ENCODE measurements at places on chromosomes 3 and 15.

DNA sequence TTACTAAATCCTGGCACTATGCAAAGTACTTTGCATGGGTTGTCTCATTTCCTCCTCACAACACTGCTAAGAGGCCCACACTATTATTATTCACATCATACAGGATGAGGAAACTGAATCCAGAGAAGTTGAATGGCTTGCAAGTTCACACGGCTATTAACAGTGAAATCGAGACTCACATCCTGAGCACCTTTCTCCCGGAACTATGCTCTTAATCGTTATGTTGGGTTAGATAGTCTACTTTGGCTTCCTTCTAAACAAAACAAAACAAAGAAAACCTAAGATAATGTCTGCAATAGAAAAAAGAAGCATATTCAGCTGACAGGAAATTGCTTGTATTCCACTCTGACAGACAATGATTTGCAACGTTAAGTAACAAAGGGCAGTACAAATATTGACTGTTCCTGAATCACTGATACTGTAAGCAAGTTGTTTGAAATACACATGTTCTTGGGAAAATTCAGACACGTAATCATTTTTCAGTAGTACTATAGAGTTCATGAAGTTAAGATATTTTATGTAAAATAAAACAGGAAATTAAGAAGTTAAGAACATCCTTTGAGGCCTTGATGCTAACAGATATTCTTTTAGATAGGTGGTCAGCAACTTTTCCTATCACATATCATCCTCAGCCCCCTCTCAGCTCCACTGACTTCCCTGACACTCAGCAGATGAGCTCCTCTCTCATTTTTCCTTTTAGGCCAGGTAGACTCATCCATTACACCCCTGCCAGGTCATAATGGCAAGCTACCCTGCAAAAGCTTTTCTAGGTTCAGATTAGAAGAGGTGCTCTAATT is 40.7 kb downstream of the C2CD4B start:
- DNase-seq, result no peak

- no peak for DNase-seq
Measured at GRCh38 chr3:162390891-162391290, 894.3 kb downstream of the OTOL1 start.

GRCh38 chr3:53486961-53487654 is 7.3 kb upstream of the CACNA1D start:
- no peak for DNase-seq

DNA sequence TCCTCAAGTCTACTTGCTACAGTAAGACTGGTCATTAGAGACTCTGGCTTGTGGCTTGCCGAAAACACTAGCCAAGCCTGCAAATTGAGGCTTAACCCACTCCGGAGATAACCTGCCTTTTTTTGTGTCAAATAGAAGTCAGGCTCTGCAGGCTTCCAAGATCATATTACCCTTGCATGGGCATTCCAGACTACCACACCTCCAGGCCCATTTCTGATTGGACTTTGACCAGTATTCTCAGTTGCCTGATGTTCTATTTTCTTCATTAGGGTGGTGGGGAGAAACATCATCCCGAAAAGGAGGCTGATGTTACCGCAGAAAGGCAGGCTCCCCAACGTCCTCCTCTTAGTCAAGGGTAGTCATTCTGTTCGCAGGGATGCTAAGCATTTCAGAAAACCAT is 68.1 kb upstream of the FOXP1 start:
- DNase-seq, result no peak

DNA sequence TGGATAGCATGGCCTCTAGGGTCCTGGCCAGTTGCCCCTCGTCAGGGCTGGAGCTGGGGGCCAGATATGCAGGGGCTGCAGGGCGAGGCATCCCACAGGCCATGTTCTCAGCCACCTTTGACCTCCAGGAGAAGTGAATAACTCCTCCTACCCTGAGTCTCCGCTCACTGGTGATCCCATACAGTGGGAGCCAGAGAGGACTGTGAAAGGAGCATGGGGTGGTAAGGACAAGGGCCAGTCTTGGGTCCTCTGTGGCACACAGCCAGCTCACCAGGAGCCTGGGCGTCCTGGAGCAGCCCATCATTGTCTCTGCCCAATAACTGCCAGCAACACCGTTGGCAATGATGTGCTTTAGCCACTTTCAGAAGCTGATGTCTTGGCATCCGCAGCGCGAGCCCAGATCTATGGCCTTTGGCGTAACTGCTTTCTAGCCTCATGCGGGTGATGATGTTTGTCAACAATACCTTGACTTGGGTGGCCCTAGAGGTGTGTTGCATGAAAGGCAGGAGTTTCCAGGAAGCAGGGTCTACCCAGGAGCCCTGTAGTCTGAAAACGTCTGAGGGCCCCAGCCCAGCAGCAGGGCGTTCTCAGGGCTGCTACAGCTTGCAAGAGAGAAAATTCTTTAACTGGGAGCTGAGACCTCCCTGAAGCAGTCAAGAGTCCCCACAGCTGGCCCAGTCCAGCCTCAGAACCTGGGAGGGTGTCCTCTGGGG is 61.1 kb upstream of the IQSEC1 start:
- DNase-seq, result no peak

GRCh38 chr3:128714887-128715491 is 11.0 kb upstream of the RAB7A start:
- DNase-seq, result no peak

DNA sequence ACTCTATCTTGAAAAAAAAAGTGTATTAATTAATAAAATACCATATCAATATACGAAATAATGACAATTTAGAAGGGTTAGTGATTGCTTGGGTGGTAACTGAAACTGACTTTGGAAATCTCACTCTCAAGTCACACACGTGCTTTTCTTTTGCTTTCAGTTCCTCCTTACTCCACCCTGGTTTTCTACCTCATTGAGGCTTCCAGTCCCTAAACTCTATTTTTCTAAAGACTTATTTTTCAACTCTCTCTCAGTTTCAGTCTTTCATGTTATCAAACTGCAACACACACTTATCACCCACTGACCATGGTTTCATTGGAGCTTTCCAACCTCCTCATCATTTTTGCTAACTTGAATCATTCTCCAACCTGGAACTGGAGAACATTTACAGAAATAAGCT is 23.5 kb downstream of the IL12A start:
- no peak for DNase-seq

- DNase-seq, result no peak
Measured at GRCh38 chr15:90979582-90979981, 14.8 kb downstream of the PRC1 start.

GRCh38 chr3:23162934-23163333 is 40.2 kb upstream of the UBE2E2 start:
- no peak for DNase-seq

GRCh38 chr3:127628788-127629466 is at the start of gene PODXL2:
PODXL2 (plus strand) TSS chr3:127629185; CDS start chr3:127629220, 35 bp downstream.
- no peak for DNase-seq

DNA sequence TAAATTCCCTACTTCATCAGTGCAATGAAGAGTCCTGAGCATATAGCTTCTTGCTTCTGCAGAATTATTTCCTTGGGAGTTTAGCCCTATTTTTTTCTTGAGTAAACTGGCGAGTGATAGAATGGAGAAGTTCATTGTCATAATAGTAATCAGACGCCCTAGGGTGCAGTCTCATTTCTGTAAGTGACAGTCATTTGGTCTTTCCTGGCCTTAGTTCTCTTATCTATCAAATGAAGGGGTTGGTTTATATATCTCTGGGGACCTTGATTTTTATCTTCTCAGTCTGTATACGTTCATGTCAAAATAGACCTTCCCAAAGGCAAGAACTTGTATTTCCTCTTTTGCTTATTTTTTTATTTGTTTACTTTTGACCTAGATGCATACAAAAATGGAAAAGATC is 9.9 kb upstream of the ALPK3 start:
- no peak for DNase-seq

- DNase-seq, result no peak
Measured at GRCh38 chr3:35779611-35780010, 140.3 kb downstream of the ARPP21 start.

DNA sequence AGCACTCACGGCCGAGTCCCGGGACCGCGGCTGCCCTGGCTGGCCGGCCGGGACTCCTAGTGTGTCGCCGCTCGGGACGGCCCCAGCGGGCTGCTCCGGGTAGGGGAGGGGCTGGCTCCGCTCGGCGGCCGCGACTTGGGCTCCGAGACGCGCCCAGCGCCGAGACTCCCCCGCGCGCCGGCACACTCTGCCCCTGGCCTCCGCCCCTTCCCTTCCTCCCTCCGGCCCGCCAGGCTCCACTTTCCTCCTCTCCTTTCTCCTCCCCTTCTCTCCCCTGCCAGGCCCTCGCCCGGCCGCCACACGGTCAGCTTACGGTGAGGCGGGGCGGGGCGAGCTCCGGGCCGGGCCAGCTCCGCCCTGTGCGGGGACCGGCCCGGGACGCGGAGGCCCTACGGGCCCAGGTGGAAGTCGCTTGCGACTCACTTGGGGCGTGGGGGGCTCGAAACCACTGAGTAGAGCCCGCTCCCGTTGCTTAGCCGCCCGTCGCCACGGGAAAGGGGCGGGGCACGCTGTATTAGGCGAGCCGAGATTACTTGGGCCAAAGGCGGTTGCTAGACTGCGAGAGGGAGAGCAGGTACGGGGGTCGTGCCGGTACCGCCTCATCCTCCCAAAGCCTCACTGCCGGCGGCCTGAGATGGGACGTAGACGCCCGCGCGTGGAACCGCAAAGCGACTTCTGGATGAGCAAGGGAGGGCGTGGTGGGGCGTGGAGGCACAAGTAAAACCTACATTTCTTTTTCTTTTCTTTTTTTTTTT is at the start of gene ITGB5:
TSS of gene ITGB5 (minus strand) at position 189 of the 755 bp plus-strand sequence. CDS start 365 bp downstream, outside the sequence.
- DNase-seq, result peak; percentile 81

GRCh38 chr3:152314677-152315353 is 46.1 kb downstream of the MBNL1 start:
- no peak for DNase-seq

DNA sequence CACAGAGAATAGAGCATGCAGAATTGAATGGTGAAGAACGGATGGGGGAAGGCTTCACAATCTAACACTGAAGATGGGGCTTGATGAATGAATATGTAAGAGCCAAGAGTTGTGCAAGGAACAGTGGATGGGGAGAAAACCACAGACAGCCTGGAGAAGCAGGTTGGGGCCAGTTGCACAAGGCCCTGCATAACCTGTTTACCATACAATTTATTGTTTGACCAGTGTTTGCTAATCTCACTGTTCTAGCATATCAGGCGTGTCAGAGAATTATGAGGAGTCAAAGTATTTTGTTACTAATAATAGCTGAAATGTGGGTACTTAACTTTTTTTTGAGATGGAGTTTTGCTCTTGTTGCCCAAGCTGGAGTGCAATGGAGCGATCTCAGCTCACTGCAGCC is 36.4 kb downstream of the LINS1 start:
- no peak for DNase-seq

DNA sequence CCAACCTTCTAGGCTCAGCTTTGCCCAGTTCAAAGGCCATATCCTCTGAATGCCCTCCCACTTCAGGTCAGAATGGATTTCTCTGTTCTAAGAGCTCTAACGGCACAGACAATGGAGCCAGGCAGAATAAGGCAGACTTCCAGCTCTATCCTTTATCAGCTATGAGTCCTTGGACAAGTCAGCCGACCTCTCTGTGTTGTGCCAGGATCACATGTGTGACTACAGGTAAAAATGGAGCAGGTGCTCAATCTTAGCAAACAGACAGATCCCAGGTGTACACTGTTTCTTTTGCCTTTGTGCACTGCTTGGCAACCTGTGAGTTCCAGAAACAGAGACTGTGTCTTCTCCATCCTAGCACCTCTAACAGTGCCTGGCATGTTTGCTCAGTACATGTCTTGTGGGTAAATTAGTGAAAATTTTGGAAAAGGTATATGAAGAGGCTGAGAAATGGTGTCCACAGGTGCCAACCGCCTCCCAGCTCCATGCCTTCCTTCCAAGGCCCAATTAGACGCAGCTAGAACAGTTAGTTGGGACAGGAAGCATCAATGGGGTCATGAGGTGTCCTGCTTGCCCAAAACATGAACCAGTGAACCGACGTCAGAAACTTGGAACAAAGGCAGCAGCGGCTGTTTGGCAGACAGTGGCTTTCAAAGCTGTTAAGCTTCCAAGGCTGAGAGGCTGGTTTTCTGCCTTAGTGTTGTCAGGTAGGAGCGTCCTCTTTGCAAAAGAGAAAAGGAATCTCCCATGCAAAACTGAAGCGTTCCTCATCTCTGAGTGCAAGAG is 28.7 kb downstream of the TLE3 start:
- DNase-seq, result no peak

DNA sequence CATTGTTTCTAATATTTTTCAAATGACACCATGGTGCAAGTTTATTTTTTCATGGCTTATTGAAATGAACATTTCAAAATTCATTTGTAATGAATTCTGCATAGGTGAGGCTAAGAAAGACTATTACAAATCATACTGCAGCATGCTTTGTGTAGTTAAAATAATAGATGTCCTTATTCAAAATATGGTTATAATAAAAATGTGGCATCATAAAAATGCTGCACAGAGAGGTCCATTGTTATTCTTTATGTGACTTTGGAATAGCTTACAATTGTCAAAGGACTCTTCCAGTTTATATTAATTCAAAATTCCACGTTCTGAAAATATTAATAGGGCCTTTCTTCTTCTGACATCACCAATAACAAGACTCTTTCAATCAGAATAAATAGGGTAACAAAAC is 222.7 kb downstream of the GAP43 start:
- DNase-seq, result no peak

- DNase-seq, result peak; percentile 73
Measured at GRCh38 chr3:15889936-15890335, 92.2 kb upstream of the ANKRD28 start.

GRCh38 chr3:39977058-39977794 is 167.8 kb downstream of the MYRIP start:
- DNase-seq, result no peak

GRCh38 chr3:47266709-47267489 is 15.7 kb downstream of the KIF9 start:
- peak; percentile 67 for DNase-seq

- DNase-seq, result no peak
Measured at GRCh38 chr3:125119752-125120378, 64.1 kb upstream of the HEG1 start.

- DNase-seq, result no peak
Measured at GRCh38 chr3:194572944-194573491, 60.2 kb downstream of the TMEM44 start.

GRCh38 chr3:125129512-125129997 is 73.8 kb upstream of the HEG1 start:
- peak; percentile 31 for DNase-seq

GRCh38 chr3:185732782-185733181 is 92.1 kb downstream of the IGF2BP2 start:
- DNase-seq, result no peak

GRCh38 chr3:63922491-63923199 is 10.5 kb upstream of the SCAANT1 start:
- no peak for DNase-seq

- DNase-seq, result no peak
Measured at GRCh38 chr15:29589975-29590374, 232.3 kb downstream of the TJP1 start.

DNA sequence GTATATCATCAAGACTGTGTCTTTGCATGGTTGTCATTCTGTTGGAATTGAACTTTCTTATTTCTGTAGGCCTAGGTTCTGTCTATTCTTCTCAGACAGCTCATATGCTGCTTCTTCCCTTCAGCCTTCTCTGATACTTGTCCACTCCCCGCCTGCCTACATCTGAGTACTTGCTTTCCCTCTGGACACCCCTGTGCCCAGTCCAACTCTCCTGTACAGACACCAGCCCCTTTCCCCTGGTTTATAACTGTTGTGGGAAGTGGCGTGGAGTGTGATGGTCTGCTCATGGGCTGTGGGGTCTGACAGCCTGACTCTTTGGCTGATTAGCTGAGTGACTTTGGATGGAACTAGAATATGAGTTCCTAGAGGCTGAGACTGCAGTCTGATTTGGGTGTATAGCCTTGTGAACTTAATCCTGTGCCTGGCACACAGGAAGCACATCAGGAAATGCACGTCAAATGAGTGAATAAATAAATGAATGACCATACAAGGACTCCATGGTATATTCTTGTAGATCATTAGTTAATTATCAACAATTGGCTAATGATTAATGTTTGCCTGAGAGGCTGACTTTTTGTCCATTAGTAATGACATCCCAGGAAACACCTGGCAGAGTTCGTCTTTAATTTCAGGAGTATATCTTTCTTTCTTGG is 11.8 kb downstream of the CACNA1D start:
- DNase-seq, result no peak
